ENCODE measurements at places on chromosomes 6 and 20. TPM values are rescaled to one million over a fixed set of nuclear protein-coding genes. Genes with fewer than 3 reads are reported as not detected.

DNA sequence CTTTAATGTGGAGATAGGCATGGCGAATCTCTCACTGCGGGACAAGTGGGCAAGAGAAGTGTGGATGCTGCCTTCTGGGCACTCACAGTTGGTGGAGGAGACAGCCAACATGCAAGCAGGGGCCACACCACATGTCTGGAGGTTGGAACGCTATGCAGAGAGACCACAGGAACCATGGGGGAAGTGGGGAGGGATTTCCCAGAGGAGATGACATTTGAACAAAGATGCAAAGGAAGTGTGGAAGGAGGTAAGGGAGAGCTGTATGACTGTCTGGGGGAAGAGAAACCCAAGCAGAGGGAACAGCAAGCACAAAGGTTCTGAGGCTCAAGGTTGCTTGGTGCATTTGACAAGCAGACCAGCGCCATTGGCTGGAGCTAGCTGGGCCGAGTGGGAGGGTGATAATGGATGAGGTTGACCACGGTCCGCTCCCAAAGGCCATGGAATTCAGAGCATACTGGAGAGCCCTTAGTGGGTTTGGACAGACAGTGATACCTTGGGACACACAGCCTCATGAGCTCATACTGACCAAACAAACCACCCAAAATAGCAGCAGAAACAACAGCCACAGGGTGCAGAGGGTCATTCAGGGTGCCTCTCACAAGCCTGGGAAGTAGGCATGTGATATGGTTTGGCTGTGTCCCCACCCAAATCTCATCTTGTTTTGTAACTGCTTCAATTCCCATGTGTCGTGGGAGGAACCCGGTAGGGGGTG lies 7.6 kb upstream of the FAM110A start:
- no peak for DNase-seq

DNA sequence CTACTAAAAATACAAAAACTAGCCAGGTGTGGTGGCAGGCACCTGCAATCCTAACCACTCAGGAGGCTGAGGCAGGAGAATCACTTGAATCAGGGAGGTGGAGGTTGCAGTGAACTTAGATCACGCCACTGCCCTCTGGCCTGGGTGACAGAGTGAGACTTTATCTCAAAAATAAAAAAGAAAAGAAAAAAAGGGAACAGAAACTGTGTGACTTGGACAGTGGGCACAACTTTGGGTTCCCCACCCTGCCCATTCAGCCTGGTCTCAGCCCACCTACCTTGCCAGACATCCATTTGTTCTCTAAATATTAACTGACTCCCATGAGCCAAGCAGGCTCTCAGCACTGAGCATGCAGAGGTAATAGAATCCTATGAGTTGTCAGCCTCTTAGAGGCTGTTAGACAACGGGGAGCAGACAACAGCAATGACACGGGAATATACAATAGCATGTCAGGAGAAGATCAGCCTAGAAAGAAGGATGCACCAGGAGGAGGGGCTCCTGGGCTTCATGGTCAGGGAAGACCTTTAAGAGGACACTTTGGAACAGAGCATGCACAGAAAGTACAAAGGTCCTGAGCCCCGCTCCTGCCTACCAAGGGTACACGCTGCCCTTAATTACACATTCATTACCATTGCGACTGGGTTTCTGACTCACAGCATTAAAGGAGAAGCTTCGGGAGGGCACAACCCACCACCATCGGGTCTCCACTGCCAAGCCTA lies 20.0 kb downstream of the FAM209B start:
- no peak for DNase-seq

- DNase-seq = no peak
These were observed 5.0 kb downstream of the MDFI start for GRCh38 chr6:41642960-41643898.

PCMTD2 gene
- 49.3 TPM for total RNA-seq

CRISP2 gene
- total RNA-seq = not detected

RAMACL gene
- total RNA-seq = 3.4 TPM

MTO1 gene
- 24.5 TPM for total RNA-seq
